Right lobe of liver (tissue), 6 donors: ENCODE measurements at places on chromosomes 5 and 9. TPM values are rescaled to one million over a fixed set of nuclear protein-coding genes. Genes with fewer than 3 reads are reported as not detected.

DNA sequence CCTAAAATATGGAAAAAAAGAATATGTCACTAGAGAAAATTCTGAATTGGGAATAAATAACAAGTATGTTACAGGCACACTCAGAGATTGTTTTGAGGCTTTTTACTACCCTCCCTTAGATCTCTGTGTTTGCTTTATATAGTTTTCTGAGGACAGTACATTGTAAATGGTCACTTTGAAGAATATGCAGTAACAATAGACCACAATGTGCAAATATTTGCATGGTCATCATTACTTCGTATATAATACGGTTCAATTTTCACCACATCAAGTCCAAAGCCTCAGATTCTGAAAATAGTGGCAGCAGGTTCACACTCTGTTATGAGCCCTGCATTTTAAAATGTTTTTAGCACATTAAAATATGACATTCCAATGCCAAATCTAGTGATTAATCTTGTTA, 238.6 kb downstream of the ADAMTS6 start:
- DNase-seq: no peak

DNA sequence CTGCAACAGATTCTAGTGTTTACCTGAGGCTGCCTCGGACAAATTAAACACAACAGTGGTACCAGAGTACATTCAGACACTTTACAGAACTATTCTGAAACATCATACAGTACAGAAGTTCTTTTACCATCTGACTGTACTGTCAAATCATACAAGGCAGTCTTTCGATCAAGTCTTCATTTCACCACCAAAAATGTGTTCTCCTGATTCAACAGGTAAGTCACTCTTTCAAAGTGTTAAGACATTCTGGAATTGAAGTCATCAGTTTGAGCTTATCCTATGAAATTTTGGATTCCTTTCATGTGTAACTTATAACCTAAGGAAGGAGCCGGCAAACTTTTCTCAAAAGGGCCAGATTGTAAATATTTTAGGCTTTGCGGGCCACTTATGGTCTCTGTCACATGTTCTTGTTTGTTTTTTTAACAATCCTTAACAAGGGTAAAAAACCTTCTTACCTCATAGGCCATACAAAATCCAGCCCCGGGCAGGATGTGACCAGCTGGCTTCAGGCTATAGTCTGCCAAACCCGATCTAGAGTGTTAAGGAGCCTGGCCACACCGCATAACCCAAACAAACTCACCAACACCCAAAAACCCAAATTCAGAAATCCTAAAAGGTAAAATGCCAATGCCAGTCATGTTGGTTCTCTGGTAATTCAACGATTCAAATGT, 151.6 kb downstream of the DENND1A start:
- no peak for DNase-seq

- DNase-seq: no peak
Observed at GRCh38 chr9:97682242-97682641, 14.9 kb downstream of the XPA start.

DNA sequence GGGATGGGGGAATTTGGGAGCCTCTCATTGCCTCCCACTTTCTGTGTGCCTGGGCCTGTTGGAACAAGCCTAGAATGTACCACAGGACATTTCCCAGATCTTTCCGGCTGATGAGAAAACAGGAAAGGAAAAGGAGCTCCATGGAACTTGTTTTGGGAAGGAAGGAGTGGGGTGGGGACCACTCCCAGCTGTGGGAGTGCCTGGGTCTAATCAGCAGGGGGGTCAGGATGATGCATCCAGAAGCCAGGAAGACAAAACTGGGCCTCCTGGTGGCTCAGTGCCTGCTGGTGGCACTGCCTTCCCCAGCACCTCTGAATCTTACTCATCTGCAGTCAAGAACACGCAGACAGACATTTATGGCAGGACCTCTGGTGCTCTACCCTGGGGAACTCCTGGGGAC, 2.8 kb downstream of the SMIM33 start:
- DNase-seq: no peak

GRCh38 chr5:82894716-82895115, 182.5 kb downstream of the TMEM167A start:
- DNase-seq: no peak

DNA sequence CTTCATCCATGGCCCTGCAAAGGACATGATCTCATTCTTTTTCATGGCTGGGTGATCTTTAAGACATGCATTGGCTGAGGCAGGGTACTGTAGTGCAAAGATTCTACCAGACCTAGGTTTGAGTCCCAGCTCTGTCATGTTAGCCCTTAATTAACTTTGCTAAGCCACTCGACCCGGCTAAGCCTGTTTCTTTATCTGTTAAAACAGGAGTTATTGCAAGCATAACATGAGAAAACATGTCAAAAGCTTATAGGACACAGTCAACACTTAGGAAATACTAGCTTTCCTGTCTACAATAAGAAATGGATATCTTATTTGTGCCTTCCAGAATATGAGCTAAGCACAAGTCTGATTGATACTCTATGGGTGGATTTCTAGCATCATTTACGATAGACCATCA, 92.6 kb downstream of the RASEF start:
- no peak for DNase-seq

GRCh38 chr5:173758676-173759075, 129.5 kb upstream of the CPEB4 start:
- DNase-seq: no peak

GRCh38 chr5:140094889-140095288, 19.0 kb upstream of the PURA start:
- DNase-seq: no peak

- DNase-seq: no peak
Observed at GRCh38 chr5:72393052-72393451, 72.9 kb downstream of the PTCD2 start.

DNA sequence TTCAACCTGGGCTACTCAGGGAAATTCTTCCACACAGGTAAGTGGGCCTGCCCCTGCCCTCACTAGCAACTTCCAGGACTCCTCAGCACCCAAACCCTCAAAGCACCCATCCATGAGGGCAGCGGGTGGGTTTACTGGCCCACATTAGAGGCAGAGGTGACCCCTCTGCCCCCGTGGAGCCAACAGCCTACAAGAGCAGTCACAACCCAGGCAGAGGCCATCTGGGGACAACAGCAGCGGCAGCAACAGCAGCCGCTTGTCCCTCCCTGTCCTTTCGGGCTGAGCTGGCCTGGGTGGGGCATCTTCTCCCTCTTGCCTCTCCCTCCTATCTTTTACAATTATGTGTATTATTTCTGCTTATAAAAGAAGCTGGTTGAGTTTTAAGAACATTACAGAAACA, 25.1 kb downstream of the NDST1 start:
- DNase-seq: no peak

DNA sequence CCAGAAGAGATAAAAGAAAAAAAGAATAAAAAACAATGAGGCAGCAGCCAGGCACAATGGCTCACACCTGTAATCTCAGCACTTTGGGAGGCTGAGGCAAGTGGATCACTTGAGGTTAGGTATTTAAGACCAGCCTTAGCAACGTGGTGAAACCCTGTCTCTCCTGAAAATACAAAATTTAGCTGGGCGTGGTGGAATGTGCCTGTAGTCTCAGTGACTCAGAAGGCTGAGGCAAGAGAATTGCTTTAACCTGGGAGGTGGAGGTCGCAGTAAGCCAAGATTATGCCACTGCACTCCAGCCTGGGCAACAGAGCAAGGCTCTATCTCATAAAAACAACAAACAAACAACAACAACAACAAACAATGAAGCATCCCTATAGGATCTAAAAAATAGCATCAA, 121.5 kb downstream of the HMHB1 start:
- no peak for DNase-seq

DNA sequence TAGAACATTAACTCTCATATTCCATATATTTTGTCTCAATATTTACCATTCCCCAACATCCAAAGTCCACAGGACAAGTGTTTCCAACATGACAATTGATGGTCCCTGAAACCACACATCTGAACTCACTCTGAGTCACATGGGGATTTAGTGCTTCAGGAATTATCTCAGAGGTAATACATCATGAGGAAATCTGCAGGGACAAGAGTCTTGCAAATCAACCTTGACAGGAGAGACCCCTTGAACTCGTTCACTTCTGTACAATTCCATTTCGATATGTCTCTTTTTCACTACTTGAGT, 119.7 kb upstream of the ABCA1 start:
- no peak for DNase-seq

GRCh38 chr5:177509991-177510566, 453 bp upstream of the DOK3 start:
- no peak for DNase-seq

- DNase-seq: peak; percentile 96
Observed at GRCh38 chr5:142981886-142982820, 212.0 kb downstream of the ARHGAP26 start.

DNA sequence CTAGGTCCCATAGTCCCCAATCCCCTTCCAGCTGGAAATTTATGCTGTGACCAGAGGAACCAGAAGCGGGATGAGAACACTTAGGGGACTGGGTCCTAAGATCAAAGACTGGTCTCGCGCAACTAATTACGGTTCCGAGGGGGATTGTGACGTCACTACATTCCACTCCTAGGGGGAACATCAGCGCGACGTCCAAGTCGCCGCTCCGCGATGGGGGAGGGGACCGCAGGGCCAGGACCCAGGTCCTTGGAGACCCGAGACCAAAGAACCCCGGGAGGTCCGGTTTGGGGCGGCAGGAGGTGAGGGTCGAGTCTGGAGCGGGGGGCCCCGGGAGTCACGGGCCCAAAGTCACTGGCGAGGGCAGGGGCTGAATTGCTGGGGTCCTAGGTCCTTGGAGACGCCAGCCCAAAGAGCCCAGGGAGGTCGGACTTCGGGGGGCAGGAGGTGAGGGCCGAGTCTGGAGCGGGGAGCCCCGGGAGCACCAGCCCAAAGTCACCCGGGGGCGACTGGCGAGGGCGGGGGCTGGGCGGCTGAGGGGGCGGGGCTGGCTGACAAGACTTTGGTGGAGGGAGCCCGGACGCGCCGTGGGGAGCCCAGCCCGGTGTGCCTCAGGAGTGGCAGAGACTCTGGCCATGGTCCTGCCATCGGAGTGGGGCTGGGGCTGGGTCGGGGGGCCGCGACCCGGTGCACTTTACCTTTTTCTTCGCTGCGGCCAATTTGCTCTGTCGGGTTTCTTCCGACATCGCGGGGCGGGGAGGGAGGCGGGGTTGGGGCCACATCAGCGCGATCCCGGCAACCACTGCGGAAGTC, at the start of gene GOLGA2:
TSS of gene GOLGA2 (minus strand) at position 810 of the 810 bp plus-strand sequence. CDS start at position 779, 31 bp downstream.
- no peak for DNase-seq

The BHMT2 gene
- 392 TPM for total RNA-seq

The C5orf24 gene
- 35.4 TPM for total RNA-seq

The PCDHB9 gene
- 0.07 TPM for total RNA-seq

The ZNF883 gene
- not detected for total RNA-seq

The MARCOL gene
- not detected for total RNA-seq
